ENCODE measurements at places on chromosomes 11 and 22. TPM values are rescaled to one million over a fixed set of nuclear protein-coding genes. Genes with fewer than 3 reads are reported as not detected.

- DNase-seq: no peak
These were observed 201.4 kb downstream of the GRIA4 start for GRCh38 chr11:105811242-105811641.

The MUC2 gene
- total RNA-seq: 0.24 TPM

GRCh38 chr11:113204280-113204679 lies 110.1 kb upstream of the TTC12 start:
- no peak for DNase-seq

DNA sequence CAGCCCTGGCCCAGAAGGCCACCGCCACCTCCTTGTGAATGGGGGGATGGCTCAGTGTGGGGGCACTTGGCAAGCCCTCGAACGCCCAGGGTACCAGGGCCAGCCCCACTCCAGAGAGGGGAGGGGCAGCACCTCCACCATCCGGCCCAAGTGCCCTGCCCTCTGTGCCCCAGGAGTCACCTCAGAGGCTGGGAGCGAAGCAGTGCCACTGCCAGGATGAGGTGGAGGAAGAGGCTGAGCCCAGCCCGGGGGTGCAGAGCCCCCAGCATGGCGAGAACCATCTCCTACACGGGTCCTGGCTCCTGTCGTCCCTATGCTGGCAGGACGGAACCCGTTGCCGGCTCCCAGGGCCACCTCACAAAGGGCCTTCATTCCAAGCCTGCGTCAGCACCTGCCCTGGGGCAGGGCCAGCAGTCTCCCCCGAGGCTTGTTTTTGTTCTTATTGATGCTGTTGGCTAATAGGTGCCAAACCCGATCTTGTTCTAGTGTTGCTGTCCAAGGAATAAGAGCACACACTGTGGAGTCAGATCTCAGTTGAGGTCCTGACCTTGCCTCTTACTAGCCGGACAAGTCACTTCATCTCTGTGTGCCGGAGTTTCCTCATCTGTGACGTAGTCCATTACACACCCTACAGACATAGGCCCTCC lies at the start of gene FREY1:
Gene FREY1, minus strand, starts transcription at position 307 of the 647 bp plus-strand sequence. Its CDS starts 26 bp downstream, at position 281.
- DNase-seq: no peak

DNA sequence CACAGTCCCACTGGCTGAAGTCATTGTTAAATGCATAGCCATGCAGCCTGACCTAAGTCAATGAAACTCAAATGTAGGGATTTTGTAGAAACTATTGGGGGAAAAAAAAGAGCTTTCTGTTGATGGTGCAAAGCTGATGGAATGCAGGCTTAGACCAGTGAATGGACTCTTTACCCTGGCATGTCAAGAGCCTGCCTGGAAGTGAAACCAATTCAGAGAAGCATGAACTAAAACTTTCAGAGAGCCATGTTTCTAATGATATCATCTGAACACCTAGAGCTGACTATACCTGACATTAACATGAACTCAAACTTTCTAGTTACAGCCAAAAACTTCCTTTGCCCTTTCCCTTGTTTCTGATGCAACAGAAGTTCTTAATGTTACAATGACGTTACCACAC lies 89.0 kb downstream of the APIP start:
- no peak for DNase-seq

- DNase-seq: no peak
These were observed 631 bp upstream of the NPTXR start for GRCh38 chr22:38844315-38845003.

The SLC22A8 gene
- total RNA-seq: not detected

The SEZ6L gene
- total RNA-seq: not detected

The C11orf42 gene
- total RNA-seq: not detected

The OR10G7 gene
- not detected for total RNA-seq

- no peak for DNase-seq
These were observed 1.3 kb downstream of the PPP1R14B start for GRCh38 chr11:64245401-64245796.

- DNase-seq: peak; percentile 34
These were observed 4.5 kb upstream of the TIMP3 start for GRCh38 chr22:32796865-32797573.

DNA sequence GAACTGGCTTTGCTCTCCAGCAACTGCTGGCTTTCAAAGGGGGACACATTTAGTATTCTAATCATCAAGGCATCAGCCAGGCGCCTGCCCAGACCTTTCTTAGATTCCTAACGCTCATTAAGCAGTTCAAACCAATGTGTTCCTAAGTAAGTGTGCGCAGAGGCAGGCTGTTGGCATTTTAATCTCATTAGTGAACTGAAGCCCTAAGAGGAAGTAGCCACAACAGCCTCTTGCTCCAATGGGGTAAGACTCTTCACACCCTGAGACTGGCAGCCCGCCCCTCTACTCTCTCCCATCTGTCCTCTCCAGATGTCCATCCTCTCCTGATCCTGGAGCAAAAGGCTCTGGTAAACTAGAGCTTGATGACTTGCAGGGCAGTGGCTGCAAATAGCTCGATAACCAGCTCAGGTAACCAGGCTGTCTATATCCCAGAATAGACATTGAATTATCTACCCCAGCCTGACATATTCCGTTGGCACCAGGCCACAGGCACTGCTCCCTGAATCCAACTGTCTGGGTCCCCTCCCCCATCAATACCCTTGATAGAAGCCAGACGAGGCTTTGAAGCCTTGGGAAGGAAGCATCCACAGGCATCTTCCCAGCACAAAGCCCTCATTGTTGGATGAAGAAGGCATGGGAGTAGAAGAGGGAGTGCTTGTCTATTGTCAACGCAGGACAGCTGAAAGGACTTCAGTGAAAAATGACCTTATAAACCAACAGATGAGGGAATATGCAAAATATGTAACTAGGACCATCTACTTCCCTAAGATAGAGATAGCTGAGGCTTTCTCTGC lies 321.1 kb downstream of the TENM4 start:
- no peak for DNase-seq

DNA sequence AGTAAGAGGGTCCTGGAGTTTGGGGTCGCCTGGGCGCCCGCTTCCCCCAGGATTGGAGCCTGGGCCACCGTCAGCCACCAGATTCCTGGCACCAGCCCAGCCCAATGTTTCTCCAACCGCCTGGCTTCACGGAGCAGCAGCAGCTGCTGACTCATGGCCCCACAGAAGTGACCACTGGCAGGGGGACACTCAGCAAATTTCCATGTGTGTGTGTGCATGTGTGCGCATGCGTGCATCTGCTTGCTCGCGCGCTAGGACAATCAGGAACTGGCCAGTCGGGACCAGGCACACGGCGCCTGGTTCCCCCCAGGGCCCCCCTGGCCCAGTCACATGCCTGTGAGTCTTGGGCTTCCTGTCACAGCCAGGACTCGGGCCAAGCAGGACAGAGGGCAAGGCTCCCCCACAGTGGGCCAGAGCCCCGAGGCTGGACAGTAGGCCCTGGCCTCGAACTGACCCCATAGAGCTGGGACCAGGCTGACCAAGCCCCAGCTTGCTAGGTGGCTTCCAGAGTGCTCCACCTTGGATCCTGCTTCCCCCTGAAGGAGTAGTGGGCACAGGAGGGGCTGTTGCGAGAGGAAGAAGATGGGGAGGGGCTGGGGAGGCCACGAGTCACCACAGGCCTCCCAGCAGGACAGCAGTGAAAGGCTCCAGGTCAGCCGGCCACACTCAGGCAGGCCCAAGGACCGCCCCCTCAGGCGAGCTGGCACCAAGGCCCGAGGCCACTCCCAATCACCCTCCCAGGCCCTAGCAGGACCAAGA lies 3.2 kb downstream of the CTSD start:
- no peak for DNase-seq

DNA sequence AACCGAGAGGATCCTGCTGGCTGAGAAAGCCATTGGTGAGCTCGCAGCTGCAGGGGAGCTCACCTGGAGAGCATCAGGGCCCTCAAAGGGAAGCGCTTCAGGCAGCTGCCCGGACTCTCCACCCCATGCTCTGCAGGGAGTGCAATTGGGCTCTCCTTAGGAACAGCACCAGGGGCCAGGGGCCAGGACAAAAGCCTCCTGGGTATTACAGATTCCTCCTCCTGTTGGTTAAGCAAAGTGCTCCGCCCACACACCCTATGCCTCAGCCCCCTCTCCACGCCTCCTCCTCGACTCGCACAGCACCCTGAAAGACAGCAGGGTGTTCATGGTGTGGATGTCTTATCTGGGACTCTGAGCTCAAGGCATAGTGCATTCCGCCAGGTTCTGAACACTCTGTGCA lies 139.9 kb downstream of the SHANK2 start:
- no peak for DNase-seq

The OR52I2 gene
- not detected for total RNA-seq

GRCh38 chr11:125279676-125280418 lies 115.3 kb downstream of the PKNOX2 start:
- DNase-seq: no peak

DNA sequence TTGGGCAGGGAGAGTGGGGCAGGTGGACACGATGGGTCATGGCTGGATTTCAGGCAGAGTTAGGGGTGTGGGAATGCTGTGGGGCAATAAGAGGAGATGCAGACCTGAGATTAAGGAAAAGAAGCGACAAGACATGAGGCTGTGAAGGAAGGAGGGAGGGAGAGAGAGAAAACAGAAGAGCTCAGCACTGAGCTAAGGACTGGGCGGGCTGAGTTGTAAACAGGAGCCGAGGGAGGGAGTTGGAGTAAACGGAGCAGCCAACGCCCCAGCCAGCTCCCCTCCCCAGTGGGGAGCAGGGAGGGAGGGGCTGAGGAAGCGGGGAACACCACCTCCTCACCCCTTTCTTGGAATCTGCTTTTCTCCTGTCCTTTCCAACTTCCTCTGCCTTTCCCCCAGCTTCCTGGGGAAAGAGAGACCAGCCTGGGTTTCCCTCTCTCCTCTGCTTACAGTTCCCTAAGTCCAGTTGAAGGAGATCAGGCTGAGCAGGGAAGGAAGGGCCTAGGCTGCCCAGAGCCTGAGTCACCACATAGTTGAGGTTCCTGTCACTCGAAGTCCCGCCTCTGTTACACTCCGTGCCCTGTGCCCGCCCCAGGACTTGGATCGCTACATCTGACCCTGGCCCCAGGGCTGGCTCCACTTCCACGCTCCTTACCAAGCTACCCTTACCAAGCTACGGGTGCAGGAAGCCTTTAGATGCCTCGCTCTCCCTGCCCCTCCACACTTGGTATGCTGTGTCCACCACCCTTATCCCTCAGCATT lies 6.7 kb upstream of the AHNAK start:
- DNase-seq: peak; percentile 35

GRCh38 chr11:78941226-78941851 lies 366.7 kb upstream of the NARS2 start:
- no peak for DNase-seq

The MCAT gene
- 39.0 TPM for total RNA-seq

GRCh38 chr11:79043726-79044125 lies 397.1 kb downstream of the TENM4 start:
- no peak for DNase-seq

DNA sequence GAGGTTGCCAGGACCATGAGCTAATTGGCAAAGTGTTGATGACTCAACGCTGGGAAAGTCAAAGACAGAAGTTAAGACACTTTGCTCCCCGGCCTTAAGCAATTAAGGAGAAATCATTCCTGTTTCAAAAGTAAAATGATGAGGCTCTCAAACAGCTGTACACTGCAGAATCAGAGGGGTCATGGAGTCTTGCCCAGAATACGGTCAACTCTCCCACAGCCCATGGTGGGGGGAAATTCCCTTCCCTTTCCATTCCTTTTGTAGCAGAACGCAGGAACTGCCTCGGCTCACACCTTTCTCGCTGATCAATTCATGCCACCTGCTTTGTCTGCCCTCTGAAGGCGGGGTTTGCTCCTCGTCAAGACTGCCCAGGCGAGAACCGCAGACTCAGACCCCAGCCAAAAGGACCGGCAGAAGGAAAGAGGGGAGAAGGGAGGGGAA lies 52.8 kb downstream of the MN1 start:
- DNase-seq: no peak

The SGSM1 gene
- 0.05 TPM for total RNA-seq

GRCh38 chr11:27229511-27230191 lies 133.4 kb downstream of the CCDC34 start:
- DNase-seq: no peak

- peak; percentile 20 for DNase-seq
These were observed 912 bp downstream of the KREMEN1 start for GRCh38 chr22:29073618-29074275.

- no peak for DNase-seq
These were observed 590 bp downstream of the NNMT start for GRCh38 chr11:114296605-114297372.

The MPPED2 gene
- total RNA-seq: 0.26 TPM

GRCh38 chr22:46982635-46983034 lies 220.2 kb downstream of the TBC1D22A start:
- no peak for DNase-seq

GRCh38 chr11:128335729-128336128 lies 251.6 kb downstream of the ETS1 start:
- DNase-seq: no peak

DNA sequence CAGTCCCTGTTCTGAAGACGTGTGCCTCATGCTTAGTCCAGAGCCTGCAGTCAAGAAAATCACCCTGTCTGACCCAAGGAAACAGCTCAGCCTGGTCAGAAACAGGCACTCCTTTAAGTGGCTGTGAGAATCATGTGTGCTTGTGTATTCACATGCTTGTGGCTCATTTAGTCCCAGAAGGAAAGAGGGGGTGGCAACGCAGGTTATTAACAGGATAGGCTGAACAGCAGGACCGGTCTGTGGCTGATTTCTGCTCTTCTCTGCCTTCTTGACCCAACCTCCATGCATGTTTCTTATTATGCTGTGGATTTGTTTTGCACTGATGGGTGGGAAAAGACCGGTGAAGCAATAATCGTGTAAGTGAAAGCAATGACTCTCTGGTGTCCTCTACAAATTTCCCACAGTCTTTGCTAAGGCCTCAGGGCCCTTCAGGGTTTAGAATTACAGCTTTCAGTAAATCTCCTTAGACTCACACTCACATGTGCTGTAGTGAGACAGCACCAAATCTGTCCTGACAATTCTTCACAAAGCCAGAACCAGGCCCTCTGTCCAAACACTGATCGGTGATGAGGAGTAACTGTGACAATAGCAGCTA lies 288.1 kb downstream of the ETS1 start:
- no peak for DNase-seq

DNA sequence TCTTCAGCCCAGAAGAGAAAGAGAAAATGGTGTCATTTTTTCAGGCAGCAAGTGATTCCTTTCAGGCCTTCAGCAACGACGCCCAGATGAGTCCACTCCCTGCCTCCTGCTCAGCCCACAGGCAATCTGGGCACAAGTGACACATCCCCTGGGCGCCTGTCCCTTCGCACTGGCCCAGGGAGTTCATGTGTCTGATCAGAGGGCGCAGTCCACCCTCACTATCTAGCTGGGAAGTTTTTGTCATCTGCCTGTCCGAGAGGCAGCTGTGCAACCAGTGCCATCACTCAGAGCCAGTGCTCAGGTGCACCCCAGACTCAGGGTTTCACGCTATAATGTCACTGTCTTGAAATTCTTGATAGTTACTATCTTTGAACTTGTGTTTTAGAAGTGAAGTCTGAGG lies 1.4 kb upstream of the KCNQ1OT1 start:
- DNase-seq: peak; percentile 1

DNA sequence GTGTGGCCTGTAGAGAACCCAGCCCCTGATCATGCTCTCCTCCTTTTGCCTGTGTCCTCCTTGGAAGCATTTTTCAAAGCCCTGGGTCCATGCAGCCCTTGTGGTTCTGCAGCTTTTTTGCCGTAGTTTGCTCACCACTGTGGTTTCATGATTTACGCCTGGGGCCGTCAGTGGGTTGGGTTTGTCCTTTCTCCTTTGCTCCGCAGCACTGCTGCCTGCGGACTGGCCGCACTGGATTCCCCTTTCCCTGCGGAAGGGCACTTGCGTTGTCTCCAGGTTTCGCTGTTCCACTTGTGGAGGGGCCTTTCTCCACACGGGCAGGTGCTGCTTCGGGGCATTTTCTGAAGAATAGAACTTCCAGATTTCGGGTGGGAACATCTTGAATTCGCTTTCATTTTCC lies 1260.9 kb downstream of the BRD1 start:
- DNase-seq: no peak

- DNase-seq: peak; percentile 38
These were observed 320 bp upstream of the PHLDA2 start for GRCh38 chr11:2929531-2929949.

The BBOX1 gene
- total RNA-seq: not detected

Measured in activated T-cell treated with anti-CD3 and anti-CD28 coated beads, Interleukin-2, amount 50 U/mL, for 4 hours (primary cell).